ENCODE measurements at places on chromosomes 4 and X.
A peak's percentile ranks its signal among the peaks of the same experiment; 100 is the strongest.

DNA sequence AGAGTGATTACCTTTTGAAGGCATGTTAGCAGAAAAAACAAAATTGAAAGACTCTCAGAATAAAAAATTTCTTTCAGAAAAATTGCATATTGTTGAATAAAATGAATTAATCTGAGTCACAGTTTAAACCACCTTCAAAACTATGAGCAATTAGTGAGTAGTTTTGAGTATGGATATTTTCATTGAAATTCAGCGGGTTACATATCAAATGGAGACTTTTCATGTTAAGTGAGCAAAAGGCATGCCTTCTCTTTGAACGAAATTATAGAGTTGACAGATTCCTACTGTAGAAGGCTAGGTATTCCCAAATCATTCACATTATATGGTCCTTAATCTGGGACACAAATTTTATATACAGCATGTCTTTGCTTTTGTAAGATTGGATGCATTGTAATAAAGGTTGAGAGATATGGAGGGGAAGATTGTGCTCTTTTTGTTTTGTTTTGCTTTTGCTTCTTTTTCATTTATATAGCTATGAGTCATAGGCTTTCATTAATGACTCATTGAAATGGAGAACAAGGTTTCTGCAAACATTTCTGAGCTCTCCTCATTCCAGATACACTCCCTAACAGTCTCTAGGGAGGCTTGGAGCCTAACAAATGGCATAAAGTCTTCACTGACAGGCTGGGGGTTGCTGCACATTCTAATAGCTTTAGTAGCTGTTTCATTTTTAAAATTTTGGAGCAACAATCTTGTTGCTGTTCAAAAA, 21.6 kb downstream of the PCDH18 start:
- DNase-seq, result no peak

- peak; percentile 46 for DNase-seq
Observed at GRCh38 chr4:128854433-128854832, 44.9 kb downstream of the JADE1 start.

GRCh38 chr4:24646798-24647460, 62.6 kb upstream of the DHX15 start:
- DNase-seq, result no peak

GRCh38 chr4:1204828-1205585, 32.6 kb upstream of the SPON2 start:
- DNase-seq, result no peak

DNA sequence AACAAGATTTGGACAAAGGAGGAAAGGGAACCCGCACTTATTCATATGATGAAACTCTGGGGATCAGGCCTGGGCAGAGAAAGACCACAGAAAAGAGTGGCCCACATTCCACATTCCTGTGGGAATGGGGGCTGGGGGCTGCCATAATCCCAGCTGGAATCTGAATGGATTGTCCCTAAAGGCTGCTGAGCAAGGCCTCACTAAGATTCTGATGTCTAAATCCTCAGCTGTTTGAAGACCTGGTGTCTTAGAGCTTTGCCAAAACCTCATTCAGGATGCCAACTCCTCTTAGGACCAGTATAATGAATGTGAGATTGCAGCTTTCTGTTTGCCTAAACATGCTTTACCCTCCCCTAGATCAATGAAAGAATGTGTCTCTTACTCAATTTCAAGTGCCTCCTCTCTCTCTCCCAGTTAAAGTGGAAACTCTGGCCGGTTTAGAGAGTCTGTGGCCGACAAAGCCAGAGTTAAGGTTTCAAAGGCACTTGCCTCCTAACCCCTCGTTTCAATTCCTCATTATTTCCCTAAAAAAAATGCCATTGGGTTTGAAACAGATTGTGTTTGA, 33.3 kb upstream of the GPC4 start:
- DNase-seq, result no peak

- no peak for DNase-seq
Observed at GRCh38 chr4:79476196-79476595, 68.2 kb upstream of the GK2 start.

DNA sequence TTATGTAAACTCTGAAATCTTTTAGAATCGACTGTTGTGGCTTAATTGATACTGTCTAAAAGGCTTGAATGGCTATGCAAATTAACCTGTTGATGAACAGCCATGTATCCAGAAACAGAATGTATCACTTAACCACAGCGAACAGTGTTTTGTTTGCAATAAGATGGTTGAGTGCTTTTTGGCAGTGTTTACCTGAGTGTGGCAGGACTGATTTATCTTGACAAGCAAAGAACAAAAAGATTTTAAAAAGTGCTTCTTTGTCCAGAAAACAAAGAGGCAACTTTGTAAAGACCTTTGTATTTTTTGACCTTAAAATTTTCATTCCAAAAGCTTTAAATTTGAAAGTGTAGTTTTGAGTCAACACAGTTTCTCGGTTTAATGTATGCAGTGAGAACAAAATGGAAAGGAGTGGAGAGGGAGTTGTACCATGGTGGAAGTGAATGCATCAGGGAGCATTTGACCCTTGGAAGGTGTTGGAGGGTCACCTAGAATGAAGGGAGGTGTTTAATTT, 18.0 kb downstream of the ARHGAP10 start:
- no peak for DNase-seq

DNA sequence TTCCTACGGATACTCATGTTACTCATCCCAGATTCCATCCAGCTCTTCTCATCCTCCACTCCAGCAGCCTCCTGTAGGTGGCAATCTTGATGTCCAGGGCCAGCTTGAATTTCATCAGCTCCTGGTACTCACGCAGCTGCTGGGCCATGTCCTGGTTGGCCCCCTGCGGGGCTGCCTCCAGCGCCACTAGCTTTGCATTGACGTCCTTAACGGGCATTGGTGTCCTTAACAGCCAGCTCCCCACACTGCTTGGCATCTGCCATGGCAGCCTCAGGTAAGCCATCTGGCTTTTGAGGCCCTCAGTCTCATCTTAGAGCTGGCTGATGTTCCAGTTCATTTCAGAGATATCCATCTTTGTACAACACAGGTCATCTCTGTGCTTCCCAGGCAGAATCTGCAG, 223.7 kb downstream of the FGF13 start:
- no peak for DNase-seq

DNA sequence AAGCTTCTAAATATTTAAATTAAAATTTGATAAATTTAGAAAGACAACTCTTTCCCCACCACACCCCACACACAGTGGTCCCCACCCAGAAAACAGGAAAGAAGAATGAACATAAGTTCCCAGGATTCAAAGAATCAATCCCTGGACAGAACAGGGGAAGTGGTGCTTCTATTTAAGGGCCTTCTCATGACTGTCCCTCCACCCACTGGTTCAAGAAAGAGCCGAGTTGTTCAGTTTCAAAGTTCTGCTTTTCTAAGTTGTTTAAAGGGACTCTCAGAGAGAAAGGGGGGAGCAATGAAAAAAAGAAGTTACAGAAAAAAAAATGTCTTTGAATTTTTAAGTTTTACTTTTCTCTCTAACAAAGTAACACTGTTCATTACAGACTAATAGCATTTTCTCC, 195.8 kb downstream of the PDGFC start:
- no peak for DNase-seq

GRCh38 chr4:8709050-8709728, 116.6 kb downstream of the CPZ start:
- DNase-seq, result no peak

DNA sequence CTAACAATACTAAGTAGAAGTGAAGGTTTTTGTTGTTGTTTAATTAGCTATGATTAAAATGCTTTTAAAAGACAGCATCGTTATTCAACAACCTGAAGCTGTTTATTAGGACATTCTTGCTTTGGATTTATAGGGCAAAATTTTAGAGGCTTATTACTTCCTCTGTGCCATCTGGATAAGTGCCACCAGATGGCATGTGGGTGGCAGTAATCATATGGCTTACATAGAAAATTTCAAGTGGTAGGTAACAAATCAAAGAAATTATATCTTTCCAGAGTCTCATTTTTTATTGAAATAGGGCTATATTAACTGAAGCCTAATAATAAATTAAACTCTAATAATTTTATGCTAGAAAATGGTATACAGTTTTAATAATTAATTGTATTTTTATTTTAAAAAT, 83.3 kb upstream of the HTR2C start:
- DNase-seq, result no peak

DNA sequence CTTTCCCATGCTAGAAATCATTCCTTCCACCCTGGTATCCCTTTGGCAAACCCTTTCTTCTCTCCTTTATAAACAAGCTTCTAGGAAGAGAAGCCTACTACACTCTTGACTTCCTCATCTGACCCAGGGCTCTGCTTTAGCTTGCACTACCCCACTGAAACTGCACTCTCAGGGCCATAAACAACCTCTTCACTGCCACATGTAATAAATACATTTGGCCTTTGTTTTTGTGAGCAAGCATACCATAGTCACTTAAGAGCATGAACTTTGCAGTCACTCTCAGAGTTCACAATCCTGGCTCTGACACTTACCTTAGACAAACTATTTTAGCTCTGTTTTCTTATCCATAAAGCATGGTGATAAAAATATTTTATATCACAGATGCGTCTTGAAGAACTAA, 50.7 kb upstream of the USP38 start:
- no peak for DNase-seq
